Gastroesophageal sphincter (tissue), 4 donors: ENCODE measurements at places on chromosomes 7 and 10.

GRCh38 chr10:43824934-43825333, 176.3 kb upstream of the ZNF32 start:
- ATAC-seq = peak; percentile 92

DNA sequence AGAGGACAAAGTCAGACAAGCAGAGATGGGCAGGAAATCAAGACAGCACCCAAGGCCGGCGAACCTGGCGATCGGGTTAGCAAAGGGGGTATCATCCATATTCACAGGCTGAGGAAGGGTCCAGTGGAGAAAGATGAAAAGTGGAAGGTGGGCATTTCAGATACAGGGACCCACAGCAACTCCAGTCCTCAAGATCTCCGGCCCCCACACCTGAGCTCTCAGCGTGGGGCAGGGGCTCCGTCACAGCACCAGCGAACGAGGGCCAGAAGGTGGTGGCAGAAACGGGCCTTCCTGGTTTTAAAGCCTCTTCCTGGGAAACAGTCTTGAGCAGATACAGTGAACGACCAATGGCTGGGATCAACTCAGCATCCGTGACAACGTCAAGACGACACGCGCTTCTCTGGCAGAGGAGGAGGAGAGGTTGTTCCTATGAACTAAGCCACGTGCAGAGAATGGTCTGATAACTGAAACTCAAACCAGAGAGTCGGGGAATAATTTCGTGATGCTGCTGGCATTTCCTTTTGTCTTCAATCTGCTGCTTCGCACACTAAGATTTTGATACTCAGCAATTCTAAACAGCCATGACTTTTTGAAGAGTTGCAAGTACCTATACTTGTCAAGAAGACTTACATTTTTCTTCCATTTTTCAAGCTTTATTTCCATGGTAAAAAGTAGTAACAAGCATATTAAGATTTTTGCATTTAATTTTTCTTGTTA, 219.8 kb downstream of the ZMYND11 start:
- no peak for ATAC-seq

DNA sequence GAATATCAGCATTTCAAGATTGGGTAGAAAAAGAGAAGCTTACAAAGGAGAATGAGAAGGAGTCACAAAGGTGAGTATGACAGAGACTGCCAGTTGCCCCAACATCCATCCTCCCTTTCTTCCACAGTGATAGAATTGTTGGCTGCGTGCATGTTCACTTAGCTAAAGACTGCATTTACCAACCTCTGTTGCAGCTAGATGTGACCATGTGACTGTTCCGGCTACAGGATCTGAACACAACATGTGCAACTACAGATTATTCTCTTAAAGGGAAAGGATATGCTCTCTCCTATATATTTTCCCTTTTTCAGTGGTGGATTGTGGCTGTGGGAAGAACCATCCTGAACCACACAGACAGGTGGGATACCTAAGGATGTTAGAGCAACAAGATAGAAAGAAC, 60.5 kb upstream of the ZNRF2 start:
- ATAC-seq = no peak

DNA sequence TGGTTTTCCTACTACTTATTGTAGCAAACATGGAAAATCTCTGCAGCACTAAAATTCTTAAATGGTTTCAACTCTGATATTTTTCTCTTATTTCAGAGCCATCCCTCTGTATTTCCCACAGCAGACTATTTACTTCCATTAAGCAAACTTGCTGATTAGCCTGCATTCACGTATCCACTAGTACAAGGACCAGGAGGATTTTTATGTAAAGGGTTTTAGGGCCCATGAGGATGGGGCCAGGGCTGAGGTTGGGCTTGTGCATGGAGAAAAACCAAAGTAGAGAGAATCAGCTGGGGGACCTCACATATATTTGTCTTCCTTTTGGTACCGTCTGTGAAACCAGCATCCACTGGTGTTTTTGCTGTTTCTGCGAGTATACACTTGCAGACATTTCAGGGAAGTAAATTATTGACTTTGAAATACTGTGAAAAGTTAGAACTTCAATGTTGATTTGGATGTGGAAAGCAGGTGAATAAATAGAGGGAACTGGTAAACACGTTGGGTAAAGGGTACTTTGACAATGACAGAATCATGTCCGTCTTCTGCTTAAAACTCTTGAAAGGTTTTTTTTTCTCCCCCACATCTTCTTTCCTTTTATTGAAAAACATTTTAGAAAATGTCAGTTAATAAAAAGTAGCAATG, 44.3 kb downstream of the ERLIN1 start:
- ATAC-seq = no peak

DNA sequence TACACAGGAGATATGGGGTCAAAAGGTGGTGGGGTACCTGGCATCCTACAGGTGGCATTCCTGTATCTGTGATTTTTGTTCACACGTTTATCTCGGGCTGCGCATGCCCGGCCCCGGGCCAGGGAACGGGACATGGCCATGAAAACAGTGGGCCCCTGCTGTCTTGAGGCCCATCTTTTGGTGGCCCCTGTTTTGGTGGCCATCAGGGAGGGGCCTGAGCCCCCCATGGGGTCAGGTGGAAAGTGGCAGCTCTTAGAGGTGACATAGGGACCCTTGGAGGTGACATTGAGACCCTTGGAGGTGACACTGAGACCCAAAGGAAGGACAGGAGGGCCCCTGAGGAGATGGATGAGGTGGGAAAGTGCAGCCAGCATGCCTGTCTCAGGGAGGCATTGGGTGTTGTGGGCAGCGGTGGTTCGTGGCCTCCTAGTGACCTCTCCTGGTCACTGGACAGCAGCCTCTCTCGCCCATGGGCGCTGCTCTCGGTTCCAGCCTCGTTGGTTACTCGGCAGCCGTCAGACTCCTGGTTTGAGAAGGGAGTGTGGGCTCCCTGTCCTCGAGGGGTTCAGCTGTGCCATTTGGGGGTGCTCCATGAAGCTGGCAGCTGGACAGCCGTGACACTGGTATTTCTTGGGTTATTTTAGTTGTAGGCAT, 39.9 kb downstream of the INPP5A start:
- ATAC-seq = peak; percentile 47

- no peak for ATAC-seq
Observed at GRCh38 chr10:128422190-128422589, 296.0 kb upstream of the MKI67 start.

DNA sequence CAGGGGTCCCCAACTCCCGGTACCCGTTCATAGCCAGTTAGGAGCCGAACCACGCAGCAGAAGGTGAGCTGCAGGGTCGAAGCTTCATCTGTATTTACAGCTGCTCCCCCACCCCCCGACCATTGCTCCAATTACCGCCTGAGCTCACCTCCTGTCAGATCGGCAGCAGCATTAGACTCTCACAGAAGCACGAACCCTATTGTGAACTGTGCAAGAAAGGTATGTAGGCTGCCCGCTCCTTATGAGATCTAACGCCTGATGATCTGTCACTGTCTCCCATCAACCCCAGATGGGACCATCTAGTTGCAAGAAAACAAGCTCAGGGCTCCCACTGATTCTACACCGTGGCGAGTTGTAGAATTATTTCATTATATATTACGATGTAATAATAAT, 14.6 kb upstream of the AZGP1 start:
- peak; percentile 10 for ATAC-seq

DNA sequence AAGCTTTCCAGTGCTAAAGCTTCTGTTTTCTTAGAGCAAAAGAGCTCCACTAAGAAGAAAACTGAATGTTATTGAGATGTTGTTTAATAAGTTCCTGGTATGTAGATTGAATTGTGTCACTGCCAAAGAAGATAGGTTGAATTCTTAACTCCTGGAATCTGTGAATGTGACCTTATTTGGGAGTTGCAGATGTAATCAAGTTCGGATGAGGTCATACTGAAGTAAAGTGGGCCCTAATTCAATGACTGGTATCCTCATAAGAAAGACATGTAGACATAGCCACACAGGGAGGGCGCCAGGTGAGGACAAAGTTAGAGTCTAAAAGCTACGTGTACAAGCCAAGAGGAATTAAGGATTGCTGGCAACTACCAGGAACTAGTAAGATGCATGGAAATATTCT, 732.1 kb upstream of the C7orf33 start:
- no peak for ATAC-seq

- ATAC-seq = no peak
Observed at GRCh38 chr10:55500931-55501559, 700.0 kb upstream of the PCDH15 start.

GRCh38 chr10:12974078-12974477, 27.4 kb downstream of the CCDC3 start:
- ATAC-seq = peak; percentile 25

DNA sequence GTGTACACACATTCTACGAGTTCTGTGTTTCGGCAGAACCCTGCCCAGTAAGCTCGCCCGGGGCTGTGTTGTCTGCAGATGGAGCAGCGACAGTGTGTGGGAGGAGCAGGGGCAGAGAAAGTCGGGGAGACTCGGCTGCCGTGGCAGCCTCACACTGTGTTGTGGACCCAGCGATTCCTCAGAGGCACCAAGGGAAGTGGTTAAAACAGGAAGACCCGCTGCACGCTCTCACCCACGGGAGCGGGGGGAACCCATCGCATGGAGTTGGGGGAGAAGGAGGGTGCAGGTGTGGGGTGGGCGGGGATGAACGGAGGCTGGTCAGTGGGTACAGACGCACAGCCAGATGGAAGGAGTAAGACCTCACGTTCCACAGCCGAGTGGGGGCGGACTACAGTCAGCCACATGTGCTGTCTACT, 250.2 kb downstream of the ELFN1 start:
- ATAC-seq = no peak

GRCh38 chr7:157941210-157941609, 604.4 kb downstream of the DNAJB6 start:
- ATAC-seq = no peak

DNA sequence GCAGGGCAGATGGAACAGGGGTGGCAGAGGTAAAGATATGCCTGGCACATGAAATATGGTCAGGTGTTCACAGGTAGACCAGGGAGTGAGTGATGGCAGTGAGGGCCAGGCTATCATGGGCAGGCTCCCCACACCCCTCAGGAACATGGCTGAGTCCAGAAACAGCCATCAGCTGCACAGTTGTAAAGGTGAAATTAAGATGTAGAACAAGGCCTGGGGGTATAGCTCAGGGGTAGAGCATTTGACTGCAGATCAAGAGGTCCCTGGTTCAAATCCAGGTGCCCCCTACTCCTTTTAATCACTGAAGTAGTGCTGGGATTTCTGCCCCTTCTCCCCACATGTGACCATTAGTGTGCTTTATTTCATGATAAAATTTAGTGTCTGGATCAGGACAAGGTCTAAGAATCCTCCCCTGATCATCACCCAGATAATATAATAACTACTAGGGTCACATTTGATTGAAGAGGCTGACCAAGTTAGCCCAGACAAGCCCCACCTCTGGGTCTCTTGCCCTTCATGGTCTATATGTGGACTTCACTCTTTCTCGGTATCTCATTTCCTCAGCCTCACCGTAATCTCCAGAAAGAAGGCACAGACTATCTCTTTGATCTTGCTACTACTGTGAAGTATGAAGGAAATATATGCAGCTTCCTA, 69.0 kb downstream of the ZNF783 start:
- no peak for ATAC-seq

- ATAC-seq = no peak
Observed at GRCh38 chr7:18974803-18975202, 142.6 kb downstream of the TWIST1 start.

- no peak for ATAC-seq
Observed at GRCh38 chr7:117715784-117716445, 157.3 kb downstream of the CTTNBP2 start.

- ATAC-seq = no peak
Observed at GRCh38 chr7:122844191-122844988, 41.9 kb downstream of the CADPS2 start.

GRCh38 chr10:15624401-15625196, 95.1 kb downstream of the ITGA8 start:
- ATAC-seq = no peak
